Ovary (tissue), 10 donors: ENCODE measurements at places on chromosomes 1 and 21. TPM values are rescaled to one million over a fixed set of nuclear protein-coding genes. Genes with fewer than 3 reads are reported as not detected.
A peak's percentile ranks its signal among the peaks of the same experiment; 100 is the strongest.

AADACL4 gene
- not detected for polyA plus RNA-seq

DNA sequence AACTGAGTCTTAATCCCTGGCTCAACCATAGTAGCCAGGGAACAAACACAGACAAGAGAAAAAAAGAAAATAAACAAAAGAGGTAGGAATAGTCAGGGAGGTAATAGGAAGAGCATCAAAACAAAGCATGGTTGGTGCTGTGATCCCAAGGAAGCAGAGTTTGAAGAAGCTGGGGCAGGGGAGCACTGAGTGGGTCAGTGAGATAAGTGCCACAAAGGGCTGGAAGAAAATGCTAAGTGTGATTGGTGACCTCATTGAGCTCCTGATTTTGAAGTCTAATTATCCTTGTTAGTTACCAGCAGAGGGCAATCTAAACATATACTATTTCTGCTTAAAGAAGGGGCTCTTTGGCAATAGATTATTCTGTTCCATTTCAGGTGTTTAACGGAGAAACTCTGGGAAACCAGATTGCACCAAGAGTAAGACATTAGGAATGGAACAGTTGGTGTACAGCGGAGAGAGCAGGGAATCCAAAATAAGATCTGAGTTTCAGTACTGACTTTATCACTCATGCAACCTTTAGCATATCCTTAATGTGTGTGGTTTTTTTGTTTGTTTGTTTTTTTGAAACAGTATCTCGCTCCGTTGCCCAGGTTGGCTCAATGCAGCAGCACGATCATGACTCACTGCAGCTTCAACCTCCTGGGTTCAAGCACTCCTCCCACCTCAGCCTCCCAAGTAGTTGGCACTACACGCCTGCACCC lies 30.7 kb upstream of the KIAA1614 start:
- DNase-seq = no peak

DNA sequence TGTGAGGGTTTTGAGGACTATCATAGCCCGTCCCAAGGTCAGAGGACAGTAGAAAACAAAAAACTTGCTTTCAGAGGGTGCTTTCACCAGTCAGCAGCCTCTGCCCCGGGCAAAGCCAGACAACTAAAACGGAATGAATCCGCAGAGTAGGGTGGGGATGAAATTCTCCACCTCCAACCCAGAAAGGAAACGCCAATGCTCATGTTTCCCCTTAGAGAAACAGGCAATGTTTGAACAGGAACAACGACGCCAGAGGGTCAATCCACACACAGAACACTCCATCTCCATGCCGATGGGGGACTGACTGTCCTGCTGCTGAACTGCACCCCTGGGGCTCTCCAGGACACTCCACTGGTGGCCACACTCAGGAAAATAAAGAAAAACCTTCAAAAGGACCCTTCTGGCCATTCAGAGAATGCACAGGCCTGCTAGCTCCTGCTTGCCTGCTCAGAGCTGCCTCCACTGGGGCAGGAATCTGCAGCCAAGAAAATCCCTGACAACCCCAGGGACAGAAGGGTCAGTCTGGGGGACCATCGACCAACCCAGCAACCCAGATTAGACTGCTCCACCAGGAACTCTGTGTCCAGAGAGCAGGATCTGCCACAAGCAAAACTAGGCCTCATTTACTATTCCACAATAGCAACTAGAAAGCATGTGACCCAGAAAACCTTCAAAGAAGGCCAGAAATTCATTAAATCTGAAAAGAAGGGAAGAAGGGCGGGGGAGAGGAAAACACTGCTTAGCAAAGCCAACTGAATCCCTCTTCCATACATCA lies 116.0 kb downstream of the TOMM20 start:
- DNase-seq = no peak

DNA sequence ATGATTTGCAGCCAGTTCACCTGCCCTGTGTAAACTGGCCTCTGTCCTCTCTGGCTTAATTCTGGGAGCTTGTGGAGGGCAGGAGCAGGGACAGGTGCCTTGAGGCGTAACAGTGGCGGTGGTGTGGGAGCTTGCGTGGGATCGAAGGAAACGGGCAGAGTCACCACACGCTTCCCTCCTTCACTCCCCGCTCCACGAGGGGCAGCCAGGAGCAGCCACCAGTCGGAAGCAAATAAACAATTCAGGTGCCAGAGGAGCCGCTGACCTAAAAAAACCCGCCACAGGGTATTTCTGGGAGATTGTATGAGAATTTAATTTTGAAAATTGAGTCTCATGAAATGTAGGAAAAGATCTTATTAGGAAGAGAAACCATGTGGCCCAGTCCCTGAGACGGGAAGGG lies 26.0 kb downstream of the FAAP20 start:
- DNase-seq = no peak

DNA sequence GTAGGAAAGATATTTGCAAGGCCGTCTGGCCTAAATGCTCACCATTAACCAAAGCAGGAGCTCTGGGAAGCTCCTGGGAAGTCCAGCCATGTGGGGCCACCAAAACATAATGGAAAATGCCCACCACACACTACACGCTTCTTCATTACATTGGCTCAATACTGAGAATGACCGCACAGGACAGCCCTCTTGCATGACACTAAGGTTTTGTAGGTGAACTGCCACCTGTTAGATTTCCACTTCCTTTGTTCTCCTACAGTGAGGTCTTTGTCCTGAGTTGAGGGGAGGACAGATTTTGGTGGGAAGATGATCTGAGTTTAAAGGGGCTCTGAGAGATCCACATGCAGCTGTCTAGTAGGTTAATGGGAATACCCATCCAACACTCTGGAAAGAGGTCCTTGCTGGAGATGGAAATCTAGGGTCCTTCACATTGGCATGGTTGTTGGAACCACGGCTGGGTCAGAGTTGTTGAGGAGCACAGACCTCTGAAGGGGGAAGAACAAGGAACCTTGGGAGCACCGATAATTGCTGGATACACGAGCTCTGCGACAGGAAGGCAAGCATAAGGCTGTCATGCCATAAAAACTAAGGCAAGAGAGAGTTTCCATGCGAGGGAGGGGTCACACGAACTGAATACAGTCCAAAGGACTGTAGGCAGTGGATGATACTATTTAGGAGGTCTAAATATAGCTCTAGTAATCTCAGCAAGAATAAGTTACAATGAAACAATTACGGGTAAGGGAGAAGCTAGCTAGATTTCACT lies 105.5 kb upstream of the IRF2BP2 start:
- no peak for DNase-seq

DNA sequence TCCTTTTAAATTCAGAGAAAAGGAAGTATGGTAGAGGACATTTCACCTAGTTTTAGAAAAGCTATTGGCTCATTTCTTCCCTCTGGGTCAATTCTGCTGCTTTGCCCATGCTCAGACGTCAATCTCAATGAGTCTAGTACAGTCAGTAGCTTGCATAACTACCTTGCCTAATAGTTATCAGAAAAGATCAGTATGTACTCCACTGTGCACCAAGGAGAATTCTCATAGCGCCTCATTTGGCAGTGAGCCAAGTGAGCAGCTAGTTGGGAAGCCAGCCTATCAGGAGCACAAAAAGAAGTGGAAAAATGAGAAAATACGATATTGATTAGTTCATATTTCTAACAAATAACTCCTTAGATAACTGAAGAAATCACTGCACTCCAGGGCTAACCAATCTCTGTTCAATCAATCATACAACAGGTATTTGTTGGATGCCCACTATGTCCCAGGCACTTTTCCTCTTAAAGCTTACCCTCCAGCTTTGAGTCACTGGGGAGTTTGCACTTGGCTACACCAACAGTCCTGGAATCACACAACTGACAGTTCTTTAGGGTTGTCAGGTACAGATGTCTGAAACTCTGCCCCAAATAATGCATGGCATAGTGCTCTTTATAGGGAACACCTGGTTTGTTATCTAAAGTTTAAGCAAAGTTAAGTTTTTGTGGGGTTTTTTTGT lies 50.2 kb downstream of the PRDX6 start:
- DNase-seq = no peak

CLDN17 gene
- polyA plus RNA-seq = not detected

GRCh38 chr1:36175137-36176095 lies 19.5 kb downstream of the MAP7D1 start:
- no peak for DNase-seq

VSIG8 gene
- not detected for polyA plus RNA-seq

TFAP2E gene
- 1.1 TPM for polyA plus RNA-seq

CMPK1 gene
- 109 TPM for polyA plus RNA-seq

DNA sequence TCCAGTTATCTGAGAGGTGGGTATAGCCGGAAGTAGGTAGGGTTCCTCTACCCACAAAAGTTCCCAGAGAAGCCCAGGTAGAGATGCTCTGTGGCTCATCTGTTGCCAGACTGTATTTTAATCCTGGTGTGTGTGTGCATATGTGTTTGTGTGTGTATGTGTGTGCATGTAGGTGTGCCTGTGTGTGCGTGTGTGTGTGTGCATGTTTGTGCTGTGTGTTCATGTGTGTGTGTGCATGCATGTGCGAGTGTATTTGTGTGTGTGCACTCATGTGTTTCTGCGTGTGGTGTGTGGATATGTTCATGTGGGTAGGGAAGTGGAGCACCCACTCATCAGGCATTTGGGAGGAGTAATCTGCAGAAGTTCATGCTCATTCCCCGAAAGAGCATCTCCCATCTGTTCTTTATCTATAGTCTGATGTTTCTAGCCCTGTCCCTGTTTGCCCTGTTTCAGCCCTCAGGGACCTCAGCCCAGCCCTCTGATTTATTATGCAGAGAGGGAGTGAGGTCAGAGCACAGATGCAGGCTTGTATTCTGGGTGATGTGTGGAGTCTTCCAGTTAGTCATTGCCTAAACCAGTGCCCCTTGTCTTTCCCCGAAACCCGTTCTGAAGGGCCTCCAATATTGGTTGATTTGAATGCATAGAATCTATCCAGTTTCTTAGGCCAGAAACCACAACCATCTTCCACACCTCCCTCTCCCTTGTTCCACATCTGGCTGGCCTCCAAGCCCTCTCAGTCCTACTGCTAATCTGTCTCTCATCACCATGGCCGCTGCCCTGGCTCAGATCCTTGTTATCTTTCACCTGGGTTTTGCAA lies 69.1 kb downstream of the DISC1 start:
- DNase-seq = no peak

GUCA2A gene
- not detected for polyA plus RNA-seq

DNA sequence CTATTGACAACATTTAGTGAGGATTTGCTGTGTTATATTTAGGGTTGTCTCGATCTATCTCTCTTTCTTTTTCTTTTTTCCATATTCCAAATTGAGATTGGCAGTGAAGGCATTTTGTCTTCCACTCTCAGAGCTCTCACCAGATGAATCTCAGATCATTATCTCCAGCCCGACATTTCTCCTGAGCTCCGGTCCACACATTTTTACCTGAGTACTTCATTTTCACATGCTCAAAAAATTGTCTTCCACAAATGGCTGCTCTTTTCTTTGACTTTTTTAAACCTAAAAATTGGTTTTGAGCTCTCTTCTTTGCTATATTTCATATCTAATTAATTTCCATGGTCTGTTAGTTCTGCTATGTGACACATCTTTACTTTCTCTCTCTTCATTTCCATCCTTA lies 56.9 kb upstream of the ASB17 start:
- DNase-seq = no peak

TNFRSF1B gene
- polyA plus RNA-seq = 14.3 TPM

DNA sequence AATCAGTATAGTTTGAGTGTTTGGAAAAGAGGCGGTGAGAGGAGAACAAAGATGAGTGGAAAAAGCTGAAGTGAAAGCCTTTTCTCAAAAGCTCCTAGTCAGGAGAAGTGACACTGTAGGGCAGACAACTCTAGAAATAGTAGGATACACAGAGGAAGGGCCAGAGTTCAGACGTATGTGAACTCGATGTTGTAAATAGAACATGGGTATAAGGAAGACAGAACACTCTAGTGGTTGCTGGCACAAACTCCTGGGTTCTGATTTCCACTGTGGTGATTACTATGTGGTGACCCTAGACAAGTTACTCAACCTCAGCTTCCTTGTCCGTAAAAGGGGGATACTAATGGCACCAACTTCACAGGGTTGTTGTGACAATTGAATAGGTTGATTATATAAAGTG lies 30.2 kb upstream of the MGST3 start:
- DNase-seq = no peak

- DNase-seq = peak; percentile 1
Measured at GRCh38 chr1:47616906-47617305, 179.1 kb downstream of the FOXD2 start.
